Mucosa of gallbladder (tissue), 1 donor: ENCODE measurements at places on chromosomes 12 and 14. TPM values are rescaled to one million over a fixed set of nuclear protein-coding genes. Genes with fewer than 3 reads are reported as not detected.

GRCh38 chr14:105087308-105087962 lies 22.2 kb upstream of the GPR132 start:
- DNase-seq, result no peak

- no peak for DNase-seq
Observed at GRCh38 chr12:55963760-55964159, 2.1 kb downstream of the PMEL start.

DNA sequence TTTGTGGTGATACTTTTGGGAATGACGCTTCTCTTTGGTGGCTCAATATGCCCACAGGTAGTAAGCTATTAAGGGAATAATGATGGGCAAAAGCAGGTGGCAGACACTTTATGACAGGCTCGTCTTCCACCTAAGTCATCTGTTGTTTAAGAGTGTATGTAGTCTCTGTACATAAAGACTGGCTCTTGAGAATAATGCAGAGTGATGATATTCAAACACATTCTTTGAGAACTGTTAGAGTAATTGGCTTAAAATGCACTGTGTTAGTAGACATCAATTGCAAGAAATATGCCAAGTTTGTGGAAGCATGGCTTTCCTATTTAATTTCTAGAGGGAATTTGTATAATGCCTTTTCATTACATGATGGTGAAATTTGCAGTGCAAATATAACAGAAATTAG lies 694.8 kb upstream of the MIS18BP1 start:
- DNase-seq, result no peak

DNA sequence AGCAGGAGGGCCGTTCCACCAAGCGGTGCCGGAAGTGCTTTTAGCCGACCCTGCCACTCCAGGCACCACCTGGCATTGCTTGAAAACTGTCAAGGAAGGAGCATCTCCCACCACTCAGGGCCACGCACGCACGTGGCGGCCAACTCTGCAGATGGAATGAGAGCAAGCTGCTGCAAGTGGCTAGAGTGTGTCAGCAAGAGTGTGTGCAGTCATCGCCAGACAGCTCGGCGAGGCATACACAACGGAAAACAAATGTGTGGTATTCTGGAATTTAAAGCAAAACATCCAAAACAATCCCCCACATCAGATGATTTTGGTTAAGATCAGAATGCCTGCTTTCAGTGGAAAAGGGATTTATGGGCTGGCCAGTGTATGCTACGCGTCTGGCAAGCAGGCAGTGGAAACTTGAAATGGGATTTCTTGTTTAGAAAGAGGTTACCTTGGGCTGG lies 11.2 kb downstream of the CD9 start:
- no peak for DNase-seq

- DNase-seq, result peak; percentile 75
Observed at GRCh38 chr12:12704593-12705230, 8.7 kb upstream of the GPR19 start.

The RASSF9 gene
- total RNA-seq, result 1.9 TPM

The JPH4 gene
- 1.2 TPM for total RNA-seq

The NTN4 gene
- total RNA-seq, result 35.1 TPM
